ENCODE measurements at places on chromosomes 2 and 18. TPM values are rescaled to one million over a fixed set of nuclear protein-coding genes. Genes with fewer than 3 reads are reported as not detected.

GRCh38 chr2:67883316-67884087 is 179.3 kb downstream of the C1D start:
- DNase-seq = no peak

GRCh38 chr2:19855542-19856431 is 46.0 kb downstream of the TTC32 start:
- no peak for DNase-seq

Gene PDE1A
- 1.0 TPM for polyA plus RNA-seq

DNA sequence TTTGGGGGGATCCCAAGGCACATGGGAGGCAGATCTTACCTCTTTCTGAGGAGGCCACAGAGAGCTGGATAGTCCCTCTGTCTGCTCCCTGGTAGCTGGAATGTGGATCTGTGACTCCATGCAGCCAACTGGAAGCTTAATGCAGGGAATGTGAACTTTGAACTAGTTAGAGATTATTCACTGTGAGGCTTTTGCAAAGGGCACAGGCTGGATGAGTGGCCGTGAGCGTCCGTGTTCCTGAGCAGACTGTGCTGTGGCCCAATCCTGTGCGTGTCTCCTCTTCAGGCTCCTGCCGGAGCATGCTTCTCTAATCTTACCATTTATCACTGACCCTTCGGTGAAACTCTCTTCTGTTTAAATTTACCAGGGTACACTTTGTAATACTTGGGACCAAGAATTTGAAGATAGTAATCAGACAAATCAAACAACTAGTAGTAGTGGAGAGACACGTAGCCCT is 187.6 kb downstream of the PTPRM start:
- DNase-seq = no peak

- no peak for DNase-seq
Measured at GRCh38 chr2:16361261-16361995, 304.2 kb downstream of the CYRIA start.

Gene OST4
- 755 TPM for polyA plus RNA-seq

Gene PARD3B
- polyA plus RNA-seq = 10.2 TPM

DNA sequence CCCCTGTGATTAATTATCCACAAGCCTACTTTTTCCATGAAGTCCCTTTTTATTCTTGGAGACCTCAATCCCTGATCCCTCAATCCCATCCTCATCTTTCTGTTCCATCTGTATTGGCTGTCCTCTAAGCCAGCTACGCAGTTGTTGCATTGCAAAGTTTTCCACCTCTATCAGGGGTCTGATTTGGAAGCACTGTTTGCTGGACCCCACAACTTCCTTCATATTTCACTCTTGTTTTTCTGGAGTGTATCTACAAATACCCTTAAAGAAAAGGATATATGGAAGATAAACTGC is 22.4 kb downstream of the FN1 start:
- DNase-seq = no peak

DNA sequence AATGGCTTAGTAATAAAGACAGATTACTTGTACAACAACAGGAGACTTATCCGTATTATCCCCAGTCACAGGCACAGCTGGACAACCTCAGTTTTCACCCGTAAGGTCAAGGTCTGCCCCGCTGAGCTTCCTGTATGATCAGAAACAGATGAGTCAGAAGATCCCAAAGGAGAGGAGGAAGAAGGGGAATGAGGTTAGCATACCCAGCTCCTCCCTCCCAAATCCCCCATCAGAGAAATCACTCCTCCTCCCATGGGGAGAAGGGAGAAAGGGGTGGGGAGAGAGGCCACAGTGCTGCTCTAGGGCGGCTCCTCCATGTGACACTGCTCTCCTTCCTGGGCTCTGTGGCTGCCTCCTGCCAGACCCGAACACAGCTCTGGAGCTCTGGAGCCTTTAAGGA is 53.8 kb upstream of the SPTBN1 start:
- DNase-seq = no peak

Gene PARD6G
- 0.96 TPM for polyA plus RNA-seq

GRCh38 chr2:216658757-216659156 is 25.5 kb downstream of the IGFBP2 start:
- DNase-seq = no peak

DNA sequence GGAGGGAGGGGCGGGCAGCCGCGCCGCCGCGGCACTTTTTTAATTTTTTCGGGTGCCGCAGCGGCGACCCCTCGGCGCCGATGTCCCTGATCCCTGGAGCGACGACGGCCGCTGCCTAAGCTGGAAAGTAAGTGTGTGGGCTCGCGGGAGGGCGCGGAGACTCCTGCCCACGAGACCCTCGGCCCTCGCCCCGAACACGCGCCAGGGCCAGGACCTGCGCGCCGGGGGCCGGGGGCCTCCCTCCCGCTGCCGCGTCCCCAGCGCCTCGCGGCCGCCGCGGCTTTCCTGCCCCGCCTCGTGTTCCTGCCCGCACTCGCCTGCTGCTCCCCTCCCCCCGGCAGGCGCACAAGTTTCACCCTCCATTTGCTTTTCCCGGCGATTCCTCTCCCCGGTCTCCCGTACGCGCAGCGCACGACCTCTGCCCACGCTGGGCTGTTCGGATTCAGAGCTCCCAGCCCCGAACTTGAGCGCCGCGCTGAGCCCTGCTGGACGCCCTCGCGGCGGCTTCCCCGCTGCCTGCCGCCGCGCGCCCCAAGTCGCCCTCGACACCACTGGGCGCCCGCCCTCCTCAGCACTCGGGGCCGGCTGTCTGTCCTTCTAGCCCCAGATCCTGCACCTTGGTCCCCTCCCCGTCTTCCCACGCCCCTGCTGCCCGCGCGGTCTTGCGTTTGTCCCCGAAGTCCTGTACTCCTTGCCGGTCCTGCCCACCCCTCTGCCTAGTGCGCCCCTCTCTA is 507 bp downstream of the PKP4 start:
- DNase-seq = no peak

- DNase-seq = no peak
Measured at GRCh38 chr2:205047273-205047839, 502.1 kb downstream of the PARD3B start.

DNA sequence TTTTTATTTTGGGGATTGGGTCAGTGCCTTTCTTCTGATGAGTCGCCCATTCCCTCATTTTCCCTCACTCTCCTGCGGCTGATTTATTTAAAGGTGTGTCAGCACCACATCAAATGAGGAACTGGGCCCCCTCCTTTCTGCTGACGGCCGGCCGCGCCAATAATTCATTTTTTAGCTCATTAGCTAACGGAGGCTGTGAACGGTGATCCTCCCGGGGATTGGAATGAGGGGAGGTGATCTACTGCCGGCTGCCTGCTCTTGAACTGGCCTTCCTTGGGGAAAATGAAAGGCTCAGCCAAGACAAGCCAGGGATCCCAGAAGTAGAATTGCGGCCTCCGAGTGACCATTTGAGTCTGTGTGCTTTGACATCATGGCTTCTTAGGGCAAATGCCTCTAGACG is 54.2 kb downstream of the GBX2 start:
- DNase-seq = no peak

DNA sequence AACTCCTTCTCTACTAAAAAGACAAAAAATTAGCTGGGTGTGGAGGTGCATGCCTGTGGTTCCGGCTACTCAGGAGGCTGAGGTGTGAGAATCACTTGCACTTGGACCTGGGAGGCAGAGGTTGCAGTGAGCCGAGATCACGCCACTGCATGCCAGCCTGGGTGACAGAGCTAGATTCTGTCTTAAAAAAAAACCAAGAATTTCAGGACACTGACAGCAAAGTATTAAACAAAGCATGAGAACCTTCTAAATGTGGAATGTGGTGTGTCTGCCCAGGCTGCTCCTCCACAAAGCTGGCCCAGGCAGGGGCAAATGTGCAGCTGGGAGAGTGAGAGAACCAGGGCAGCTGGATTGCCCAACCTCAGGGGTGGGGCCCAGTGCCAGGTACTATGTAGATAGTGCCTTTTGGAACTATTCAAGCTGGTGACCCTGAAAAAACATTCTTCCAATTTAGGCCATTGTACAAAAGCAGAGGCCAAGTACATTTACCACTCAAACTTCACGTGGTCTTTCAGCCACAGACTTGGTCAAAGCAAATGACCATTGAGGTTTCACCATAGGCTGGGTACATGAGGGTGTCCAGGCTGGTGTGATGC is 6.7 kb upstream of the UGT1A5 start:
- no peak for DNase-seq

Gene ATP8B1
- polyA plus RNA-seq = 53.3 TPM

GRCh38 chr18:39966275-39966674 is 1988.8 kb upstream of the PIK3C3 start:
- no peak for DNase-seq

DNA sequence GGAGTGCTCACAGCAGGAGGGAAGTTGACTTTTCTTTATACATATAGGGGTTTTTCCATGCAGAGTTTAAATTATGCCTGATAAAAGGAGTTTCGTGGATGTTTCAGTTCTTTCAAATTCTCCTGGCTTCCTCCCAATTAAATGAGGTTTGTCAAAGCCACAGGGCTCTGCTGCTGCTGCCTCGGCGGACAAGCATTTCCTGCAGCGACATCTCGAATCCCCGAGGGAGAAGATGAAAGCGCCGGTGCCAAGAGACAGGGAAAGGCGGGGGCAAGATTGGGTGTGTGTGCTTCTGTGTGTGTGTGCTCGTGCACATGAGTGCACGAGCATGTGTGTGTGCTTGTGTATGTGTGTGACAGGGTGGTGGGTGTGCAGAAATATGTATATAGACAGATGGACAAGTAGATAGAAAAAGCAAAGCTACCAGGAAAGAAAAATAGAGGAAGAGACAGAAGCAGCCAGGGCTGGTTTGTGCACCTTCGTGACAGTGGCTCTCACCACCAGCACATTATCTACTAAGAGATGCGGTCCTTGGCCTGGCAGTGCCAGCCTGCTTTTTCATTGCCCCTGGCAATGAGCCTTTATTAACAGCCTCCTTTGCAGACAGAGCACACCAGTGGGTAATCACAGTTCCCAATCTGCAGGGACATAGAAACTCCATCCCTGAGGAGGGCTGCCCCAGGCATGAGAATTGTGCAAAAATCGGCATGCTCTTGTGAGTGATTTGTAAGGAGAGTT is 76.2 kb downstream of the CDK15 start:
- DNase-seq = no peak

Gene CCNT2
- polyA plus RNA-seq = 9.1 TPM

GRCh38 chr2:145807554-145807953 is 1287.6 kb upstream of the ZEB2 start:
- no peak for DNase-seq

GRCh38 chr2:103172821-103173220 is 411.0 kb downstream of the TMEM182 start:
- DNase-seq = no peak

DNA sequence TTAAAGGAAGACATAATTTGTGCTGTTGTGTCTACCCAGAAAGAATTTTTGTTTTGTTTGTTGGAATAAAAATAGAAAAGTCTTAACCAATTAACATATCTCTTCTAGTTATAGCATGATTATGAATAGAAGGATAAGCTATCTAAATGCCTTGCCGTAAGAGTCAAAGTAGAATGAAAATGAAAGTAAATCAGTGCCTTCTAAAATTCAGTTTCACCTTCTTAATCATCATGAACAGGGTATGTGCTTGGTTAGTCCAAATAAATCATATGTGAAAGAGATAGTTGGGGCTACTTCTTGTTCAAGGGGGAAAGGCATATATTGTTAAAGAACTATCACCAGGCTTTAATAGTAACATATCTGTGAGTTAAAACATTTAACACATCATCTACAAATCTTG is 91.5 kb downstream of the GULP1 start:
- DNase-seq = no peak

DNA sequence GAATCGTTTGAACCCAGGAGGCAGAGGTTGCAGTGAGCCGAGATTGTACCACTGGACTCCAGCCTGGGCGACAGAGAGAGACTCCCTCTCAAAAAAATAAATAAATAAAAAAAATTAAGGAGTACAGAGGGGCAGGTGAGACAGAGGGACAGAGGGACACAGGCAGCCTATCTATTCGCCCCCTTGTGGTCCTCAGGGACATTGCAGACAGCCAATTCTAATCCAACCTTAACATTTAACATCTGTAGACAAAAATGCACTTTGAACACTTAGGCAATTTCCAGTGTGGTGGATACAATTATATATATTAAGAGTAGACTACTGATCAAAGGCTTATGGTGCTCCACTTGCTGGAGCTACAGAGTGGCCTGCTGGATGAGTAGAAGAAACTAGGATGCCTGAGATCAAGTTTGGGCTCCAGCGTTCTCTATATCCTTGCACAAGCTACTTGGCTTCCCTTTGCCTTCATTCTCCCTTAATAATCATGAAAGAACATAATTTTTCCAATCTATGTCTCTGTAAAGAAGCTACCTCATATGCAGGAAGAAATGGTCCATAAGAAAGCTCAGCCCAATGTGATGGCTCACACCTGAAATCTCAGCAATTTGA is 8.2 kb upstream of the SMARCAL1 start:
- no peak for DNase-seq

Gene DNAJC5G
- polyA plus RNA-seq = not detected

- no peak for DNase-seq
Measured at GRCh38 chr18:11649839-11650238, 39.2 kb upstream of the GNAL start.

DNA sequence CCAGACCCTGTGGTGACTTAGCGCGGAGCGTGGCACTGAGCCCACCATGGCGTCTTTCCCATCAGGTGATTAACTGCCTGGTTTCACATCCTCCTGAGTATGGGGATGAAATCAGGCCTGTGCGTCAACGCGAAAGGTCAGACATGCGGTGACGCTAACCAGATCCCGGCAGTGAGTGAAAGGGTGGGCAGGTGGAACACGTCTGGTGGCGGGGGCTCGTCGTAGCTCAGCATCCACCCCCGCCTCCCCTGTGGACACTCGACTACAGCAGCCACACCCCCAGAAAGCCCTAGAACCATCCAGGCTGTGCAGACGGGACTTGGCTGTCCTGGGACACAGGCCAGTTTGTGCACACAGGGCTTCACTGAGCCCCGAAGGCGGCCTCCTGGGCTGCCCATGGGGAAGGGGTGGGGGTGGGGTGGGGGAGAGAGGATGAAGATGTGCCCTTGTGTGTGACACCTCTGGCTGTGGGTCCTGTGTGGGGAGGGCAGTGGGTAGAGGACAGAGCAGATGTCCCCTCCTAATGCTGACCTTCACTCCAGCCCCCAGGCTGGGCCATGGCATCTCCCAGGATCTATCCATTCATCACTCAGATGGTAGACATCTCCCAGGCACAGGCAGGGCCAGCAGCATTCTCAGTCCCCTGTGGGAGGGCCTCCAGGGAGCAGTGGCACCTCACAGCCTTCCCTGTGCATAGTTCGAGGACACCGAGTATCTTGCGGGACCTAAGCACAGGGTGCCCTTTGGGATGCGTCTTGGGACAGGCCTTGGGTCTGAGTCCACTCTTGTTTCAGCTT is 27.5 kb downstream of the RAMP1 start:
- no peak for DNase-seq

DNA sequence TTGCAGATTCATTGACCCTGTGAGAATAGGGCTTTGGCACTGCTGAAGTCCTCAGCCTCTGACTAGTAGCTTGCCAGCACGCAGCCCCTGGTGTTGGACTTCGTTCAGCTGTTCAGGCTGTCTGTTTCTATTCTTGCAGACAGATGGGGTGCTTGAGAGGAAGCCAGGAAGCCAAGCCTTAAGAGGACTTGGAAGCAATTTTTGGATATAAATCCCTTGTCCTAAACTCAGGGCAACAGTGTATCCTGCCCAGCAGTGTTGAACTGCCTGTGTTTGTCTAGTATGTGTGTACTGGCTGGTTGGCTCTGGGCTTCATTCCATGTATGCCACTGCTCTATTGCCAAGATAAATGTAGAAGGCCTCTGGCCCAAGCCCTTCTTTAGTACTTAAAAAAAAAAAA is 108.6 kb downstream of the COMMD1 start:
- peak; percentile 16 for DNase-seq

- DNase-seq = no peak
Measured at GRCh38 chr2:16429431-16430145, 236.0 kb downstream of the CYRIA start.

Gene PLGLB2
- 1.2 TPM for polyA plus RNA-seq

GRCh38 chr2:59233448-59233847 is 992.3 kb upstream of the FANCL start:
- no peak for DNase-seq

- no peak for DNase-seq
Measured at GRCh38 chr2:8570637-8571036, 111.2 kb upstream of the ID2 start.

Measured in BJ (cell line).